ENCODE measurements at places on chromosomes 16 and 17.

- DNase-seq: no peak
These were observed 9.0 kb downstream of the FNDC8 start for GRCh38 chr17:35130392-35130791.

- DNase-seq: no peak
These were observed 478.4 kb downstream of the TOX3 start for GRCh38 chr16:52068447-52069074.

GRCh38 chr16:67423611-67424260 lies 7.2 kb upstream of the HSD11B2 start:
- no peak for DNase-seq

DNA sequence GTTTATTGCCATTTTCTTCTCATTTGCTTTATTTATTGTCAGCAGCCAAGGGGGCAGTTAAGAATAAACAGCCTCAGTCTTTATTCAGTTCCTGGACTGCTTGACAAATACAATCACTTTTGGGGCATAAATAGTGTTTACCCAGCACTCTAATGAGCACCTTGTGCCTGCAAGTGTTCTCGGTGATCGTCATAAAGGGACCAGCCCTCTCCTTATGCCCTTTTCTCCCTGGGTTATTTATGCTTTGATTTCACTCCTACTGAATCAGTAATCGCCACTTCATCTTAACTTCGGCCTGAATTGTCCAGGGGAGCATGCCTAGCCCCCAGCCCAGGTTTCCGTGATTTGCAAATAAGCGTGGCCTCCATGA lies 55.7 kb upstream of the CACNG5 start:
- no peak for DNase-seq

- DNase-seq: no peak
These were observed 121.1 kb downstream of the CPPED1 start for GRCh38 chr16:12682432-12683165.

DNA sequence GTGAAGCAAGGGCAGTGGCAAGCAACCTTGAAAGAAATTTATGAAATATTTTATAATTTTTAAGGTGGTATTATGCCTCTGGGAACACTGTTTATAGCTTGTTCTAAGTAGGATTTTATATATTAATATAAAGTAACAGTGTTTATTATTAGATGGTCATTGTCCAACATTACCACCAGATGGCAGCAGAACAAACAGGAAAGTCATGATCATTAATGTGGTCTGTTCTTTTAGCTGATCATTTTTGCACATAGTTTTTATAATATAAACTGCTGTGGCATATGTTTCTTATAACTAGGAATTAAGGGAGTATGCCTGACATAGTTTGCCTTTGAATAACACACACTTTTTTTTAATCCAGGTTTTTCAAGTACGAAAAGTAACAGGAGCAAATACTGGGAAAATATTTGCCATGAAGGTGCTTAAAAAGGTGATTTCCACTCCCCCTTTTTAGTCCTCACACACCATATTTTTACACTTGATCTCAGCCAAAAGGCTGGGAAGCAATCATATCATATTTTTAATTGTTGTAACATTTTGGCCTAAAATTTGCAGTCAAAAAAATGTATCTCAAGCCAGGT lies 21.4 kb downstream of the RPS6KB1 start:
- peak; percentile 17 for DNase-seq

DNA sequence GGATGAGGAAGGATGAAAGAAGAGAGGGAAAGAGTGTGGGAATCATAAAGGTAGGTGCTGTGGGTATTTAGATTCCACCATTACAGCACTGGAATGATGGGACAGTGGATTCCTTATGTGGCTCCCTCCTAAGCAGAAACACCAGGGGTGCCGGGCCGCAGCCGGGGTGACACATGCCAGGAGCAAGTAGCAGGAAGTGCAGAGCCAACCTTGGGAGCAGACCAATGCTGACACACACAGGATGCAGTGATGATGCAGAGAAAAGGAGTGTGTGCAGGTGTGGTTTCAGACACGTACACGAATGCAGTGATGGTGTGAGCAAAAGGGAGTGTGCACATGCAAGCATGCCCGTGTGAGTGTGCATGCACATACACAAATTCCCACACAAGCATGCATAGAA lies 338.0 kb downstream of the SLC39A11 start:
- DNase-seq: no peak

GRCh38 chr16:684961-685696 lies 995 bp upstream of the JMJD8 start:
- DNase-seq: no peak

DNA sequence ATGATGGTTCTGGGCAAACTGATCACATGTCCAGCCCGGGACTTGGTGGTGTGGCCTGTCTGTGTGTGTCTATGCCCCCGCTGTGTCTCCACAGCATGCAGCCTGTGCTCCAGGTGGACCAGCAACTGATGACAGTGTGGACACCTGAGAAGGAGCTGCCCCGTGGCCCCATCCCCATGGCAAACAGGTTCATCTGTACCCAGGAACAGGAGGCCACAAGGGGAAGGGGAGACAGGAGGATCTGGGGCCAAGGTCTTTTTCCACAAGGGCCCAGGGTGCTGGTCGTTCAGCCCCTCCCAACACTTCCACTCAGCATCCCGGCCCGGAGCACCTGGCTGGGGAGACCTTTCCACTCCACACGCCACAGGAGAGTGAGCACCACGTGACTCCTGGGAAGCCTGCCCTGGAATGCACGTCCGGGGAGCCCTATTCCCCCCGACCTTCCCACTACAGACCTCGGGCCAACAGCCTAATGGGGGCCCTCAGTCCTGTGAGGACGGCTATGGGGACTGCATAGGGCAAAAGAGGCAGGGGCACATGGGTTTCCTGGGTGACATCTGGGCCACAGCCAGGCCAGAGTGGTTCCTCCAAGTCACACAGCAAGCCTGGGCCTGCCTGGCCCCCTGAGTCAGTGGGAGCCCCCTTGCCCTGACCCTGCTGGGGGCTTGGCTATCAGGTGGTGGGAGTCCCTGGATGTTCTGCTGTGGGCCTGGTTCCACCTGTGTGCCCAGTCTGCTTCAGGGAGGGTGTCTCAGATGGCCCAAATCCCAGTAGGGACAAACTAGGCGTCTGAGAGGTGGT lies 20.8 kb upstream of the NXPH3 start:
- DNase-seq: no peak

GRCh38 chr16:75266738-75267630 lies 15.6 kb upstream of the BCAR1 start:
- DNase-seq: no peak

DNA sequence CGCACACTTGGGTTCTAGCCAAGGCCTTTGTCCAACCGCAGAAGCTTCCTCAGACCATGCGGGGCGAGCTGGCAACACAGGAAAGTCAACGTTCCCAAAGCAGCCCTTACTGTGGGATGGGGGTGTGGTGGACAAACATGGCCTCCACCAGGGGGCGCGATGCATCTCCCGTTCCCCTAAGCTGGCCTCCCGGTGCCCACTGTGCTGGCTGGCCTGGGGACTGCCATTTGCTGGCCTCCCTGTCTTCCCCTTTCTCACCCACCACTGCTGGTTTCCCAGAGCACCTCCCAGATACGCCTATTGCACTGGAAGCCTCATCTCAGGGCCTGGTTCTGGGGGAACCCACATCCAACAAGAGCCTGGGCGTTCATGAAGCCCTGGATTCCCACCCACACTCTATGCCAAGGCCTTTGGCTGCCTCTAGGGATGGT lies 145.3 kb downstream of the IRF8 start:
- no peak for DNase-seq

GRCh38 chr16:28140788-28141618 lies 70.8 kb downstream of the XPO6 start:
- DNase-seq: no peak

- DNase-seq: no peak
These were observed 184.8 kb downstream of the IRX5 start for GRCh38 chr16:55115506-55115905.

DNA sequence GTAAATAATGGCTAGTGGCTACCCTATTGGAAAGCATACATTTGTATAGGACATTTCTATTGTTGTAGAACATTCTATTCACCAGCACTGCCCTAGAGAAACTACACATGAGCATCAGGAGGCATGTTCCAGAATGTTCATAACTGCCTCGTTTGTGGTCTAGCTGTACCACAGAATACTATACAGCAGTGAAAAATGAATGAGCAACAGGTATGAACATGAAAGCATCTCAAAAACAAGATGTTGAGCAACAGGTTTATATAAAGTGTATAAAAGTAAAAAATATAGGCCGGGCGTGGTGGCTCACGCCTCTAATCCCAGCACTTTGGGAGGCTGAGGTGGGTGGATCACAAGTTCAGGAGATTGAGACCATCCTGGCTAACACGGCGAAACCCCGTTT lies 91.7 kb downstream of the BMERB1 start:
- no peak for DNase-seq

- no peak for DNase-seq
These were observed 68.8 kb downstream of the ITFG1 start for GRCh38 chr16:47392081-47392480.

DNA sequence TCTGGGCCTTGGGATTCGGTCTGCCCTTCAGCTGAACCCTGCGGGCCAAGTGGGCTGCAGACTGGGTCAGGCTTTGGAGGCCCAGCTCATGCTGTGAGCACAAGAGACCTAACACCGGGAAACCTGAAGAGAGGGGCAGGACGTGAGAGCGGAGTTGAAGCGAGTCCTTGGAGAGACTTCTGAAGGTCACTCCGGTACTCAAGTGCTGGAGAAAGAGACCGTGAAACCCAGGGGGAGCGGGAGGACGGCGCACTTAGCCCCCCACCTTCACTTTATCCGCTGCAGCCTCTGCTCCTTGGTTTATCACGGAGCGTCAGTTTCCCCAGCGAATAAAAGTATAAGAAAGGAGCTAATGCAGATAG lies 361 bp downstream of the UQCRC2 start:
- no peak for DNase-seq

DNA sequence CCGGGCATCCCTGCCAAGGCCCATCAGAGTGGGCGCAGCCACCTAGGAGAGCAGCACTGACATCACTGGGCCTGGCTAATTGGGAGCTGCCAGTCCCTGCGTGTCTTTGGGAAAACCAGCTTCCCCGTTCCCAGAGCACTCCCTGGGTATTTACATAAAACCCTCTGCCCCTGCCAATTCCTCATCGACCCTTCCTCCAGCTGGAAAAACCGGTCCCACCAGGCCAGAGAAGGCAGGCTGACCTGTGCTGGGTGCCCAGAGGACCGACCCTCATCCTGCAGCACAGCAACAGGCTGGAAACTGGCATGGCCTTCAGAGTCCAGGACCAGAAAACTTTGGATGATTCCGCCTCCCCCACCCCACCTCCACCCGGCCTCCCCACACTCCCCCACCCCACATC lies 8.2 kb upstream of the FOXN1 start:
- no peak for DNase-seq

DNA sequence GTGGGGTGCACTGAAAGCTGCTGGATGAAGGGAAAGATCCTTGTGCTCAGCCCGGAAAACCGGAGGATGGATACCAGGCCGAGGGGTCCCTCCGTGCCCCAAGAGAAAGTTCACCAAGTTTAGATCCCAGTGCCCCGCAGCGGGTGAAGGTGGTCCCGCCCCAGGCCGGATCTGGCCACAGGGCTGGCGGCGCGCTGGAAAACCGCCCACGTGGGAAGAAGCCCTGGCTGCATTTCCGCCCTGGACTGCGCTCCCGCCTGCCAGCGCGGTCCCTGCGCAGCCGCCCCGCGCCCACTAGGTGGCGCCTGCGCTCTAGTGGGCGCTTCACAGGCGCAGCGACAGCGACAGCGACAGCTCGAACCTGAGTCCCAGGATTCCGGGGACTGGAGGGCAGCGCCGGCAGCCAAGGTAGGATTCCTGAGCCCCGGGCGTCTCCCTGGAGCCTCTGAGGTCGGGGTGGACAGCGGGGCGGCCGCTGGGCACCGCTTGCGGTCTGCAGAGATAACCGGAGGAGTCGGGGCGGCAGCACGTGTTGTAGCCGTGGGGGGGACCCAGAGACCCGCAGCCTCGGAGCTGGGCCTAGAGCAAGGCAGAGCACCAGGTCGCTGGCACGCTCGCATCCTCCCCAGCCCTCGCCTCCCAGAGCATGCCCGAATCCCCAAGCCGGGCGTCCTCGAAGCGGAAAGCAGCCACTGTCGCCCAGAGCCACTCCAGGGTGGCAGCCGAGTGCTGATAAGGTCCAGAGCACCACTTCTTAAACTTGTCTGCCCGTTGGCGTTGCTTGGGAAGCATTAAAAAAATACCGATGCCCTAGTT lies at the start of gene CHD9:
CHD9 (plus strand) TSS at position 322 of the 816 bp plus-strand sequence. CDS start 101,099 bp downstream, outside the sequence.
- DNase-seq: peak; percentile 51

- peak; percentile 58 for DNase-seq
These were observed at the start of gene METTL23 for GRCh38 chr17:76726776-76727718. Gene METTL23 (plus strand): TSS chr17:76726839. CDS start chr17:76729711, 2,872 bp downstream.

DNA sequence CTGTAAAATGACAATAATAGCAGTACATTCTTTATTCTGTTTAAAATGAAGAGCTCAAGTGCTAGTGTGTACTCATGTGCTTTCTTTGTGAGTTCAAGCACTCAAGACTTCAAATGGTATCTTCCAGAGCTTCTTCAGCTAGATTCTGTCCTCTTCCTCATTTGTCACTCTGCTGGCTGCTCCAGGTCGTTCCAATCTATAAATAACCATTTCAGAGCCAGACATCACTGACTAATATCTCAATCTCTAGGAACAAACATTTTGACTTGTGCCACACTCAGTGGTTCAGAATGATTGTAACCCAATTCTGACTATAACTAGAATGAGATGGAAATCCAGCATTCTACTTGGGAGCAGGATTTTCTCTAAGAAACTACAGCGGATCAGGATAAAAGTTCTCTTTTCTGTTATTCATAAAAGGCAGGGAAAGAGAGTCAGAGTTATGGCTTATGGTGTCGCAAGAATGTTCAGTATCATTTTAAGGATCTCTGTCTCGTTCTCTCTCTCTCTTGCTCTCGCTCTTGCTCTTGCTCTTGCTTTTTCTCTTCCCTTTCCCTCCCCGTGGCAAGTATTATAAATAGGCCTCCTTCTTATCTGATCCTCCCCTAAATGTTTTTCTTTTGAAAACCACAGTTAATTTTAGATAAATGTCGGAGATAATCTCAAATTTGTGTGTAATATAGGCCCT lies 116.3 kb upstream of the MAF start:
- no peak for DNase-seq

GRCh38 chr17:80724775-80725266 lies 180.2 kb downstream of the RPTOR start:
- DNase-seq: no peak

DNA sequence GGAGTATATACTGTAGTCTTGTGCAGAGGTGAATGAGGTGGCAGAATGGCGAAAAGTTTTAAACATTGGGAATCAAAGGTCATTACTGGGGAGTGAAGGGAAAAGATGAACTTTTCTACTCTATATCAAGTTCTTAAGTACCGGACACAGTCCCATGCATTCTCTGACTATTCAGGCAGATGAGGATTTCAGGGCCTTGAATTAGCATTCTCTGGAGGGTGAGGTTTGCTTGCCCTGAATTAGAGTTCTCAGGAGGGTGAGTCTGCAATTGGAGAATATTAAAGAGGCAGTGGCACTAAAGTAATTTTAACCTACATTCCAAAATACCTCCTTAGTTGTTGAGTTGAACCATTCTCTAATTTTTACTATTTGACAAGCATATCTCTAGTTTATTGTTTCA lies 9.1 kb downstream of the PSMD11 start:
- DNase-seq: no peak

GRCh38 chr17:46191322-46192188 lies 1.7 kb downstream of the KANSL1 start:
- peak; percentile 24 for DNase-seq

GRCh38 chr17:46024590-46024989 lies 25.5 kb downstream of the STH start:
- no peak for DNase-seq

Data from activated T-cell treated with anti-CD3 and anti-CD28 coated beads for 4 hours (primary cell).